H9 (cell line): ENCODE measurements at places on chromosomes 13 and 19. TPM values are rescaled to one million over a fixed set of nuclear protein-coding genes. Genes with fewer than 3 reads are reported as not detected.
A peak's percentile ranks its signal among the peaks of the same experiment; 100 is the strongest.

- no peak overlapping the region for H3K27ac ChIP-seq
- no peaks in the 10 kb centered on the region for H3K36me3 ChIP-seq
- DNase-seq, result no peak
- no peak overlapping the region for H3K4me3 ChIP-seq
Observed at GRCh38 chr13:44273991-44274770, 99.4 kb upstream of the SERP2 start.

DNA sequence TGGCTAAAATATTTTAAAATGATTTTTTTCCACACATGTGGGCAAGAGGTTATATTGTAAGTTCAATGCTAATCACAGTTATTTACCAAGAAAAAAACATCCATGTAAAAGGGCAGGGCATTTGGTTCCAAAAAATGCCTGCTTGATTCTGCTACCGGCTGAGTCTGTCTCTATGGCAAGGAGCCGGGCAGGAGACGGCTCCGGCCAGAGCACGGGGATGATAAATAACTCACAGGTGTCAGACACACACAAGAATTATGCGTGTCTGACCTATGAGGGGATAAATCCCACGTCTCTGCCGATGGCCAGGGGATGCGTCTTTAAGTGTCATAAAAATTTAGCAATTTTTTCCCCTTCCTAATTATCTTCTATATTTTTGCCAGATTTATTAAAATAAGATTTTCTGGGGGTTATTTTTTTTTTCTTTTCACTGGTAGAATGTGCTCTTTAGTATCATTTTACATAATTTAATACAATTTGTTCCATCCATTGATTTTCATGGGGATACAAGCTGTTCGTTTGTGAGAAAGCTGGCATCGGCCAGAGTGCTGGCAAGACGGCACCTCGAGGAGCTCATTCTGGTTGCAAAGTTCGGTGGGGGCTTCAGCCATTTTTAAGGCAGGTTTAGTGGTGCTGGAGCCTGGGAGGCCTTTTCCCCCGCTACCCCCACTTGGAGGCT lies 253.9 kb downstream of the ZNF536 start:
- no peak for DNase-seq
- H3K4me3 ChIP-seq, result no peak overlapping the region
- H3K27me3 ChIP-seq, result no peaks in the 10 kb centered on the region
- H3K36me3 ChIP-seq, result no peaks in the 10 kb centered on the region; the same call in 2 of the 3 replicates
- no peak overlapping the region for H3K27ac ChIP-seq

DNA sequence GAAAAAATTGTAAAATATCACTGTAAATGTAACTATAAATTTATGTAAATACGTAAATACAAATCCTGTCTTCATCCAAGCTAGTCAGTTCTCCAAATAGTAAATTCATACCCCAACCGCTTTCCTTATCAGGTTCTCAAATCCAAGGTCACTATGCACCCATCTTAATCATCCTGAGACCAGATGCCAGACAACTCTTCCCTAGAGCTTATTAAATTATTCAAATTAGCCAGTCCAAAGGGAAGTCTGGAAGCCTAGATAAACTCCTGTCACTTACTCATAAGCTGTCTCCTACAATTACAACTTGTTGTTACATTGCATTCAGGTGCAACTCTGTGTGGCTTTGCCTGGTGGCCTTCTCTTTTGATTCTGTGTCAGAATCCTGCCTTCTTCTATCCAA lies 836.1 kb upstream of the PCDH20 start:
- H3K4me1 ChIP-seq, result no peaks in the 10 kb centered on the region
- H3K27ac ChIP-seq, result no peak overlapping the region
- H3K4me3 ChIP-seq, result no peak overlapping the region

- no peak within 1 kb of the TSS for H3K27ac ChIP-seq
- peaks cover 18% of the 10 kb centered on the region; the same call in 1 of the 2 replicates for H3K27me3 ChIP-seq
- H3K4me3 ChIP-seq, result peak within 1 kb of the TSS; percentile 67
- DNase-seq, result peak; percentile 84
- H3K4me1 ChIP-seq, result no peaks in the 10 kb centered on the region
Observed at GRCh38 chr19:33302175-33302973, at the start of gene CEBPA. CEBPA (minus strand) TSS chr19:33302534; CDS start chr19:33302414, 120 bp downstream.

DNA sequence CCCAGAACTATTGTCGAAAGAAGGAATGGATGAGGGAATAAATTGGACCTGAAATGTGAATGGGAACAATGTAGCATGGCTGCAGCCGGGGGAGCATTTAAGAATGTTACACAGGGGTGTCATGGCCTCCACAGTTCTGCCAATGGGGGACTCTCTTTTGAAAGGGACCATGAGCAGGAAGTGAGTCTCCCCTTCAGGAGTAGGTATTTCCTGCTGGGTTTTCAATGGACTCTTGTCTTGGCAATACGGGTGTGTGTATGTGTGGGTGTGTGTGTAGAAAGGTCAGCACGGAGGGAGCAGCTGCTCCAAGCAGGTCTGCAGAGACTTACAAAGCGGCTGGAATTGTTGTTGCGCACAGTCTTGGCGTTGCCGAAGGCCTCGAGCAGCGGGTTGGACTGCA lies 24.4 kb downstream of the MYO1F start:
- H3K4me3 ChIP-seq, result peak overlapping the region; percentile 16; the same call in 1 of the 2 replicates
- H3K27me3 ChIP-seq, result no peaks in the 10 kb centered on the region
- H3K4me1 ChIP-seq, result no peaks in the 10 kb centered on the region
- peaks cover 4% of the 10 kb centered on the region; the same call in 2 of the 3 replicates for H3K36me3 ChIP-seq
- peak; percentile 58 for DNase-seq

Gene CYP4F8
- not detected in 2 replicates for total RNA-seq

Gene CAPNS1
- total RNA-seq, result 379 and 399 TPM in 2 replicates

Gene ADGRE2
- 1.2 and 1.4 TPM in 2 replicates for total RNA-seq
